Activated CD8-positive, alpha-beta memory T cell treated with anti-CD3 and anti-CD28 coated beads for 4 hours (primary cell): ENCODE measurements at places on chromosomes 7 and 10.
A peak's percentile ranks its signal among the peaks of the same experiment; 100 is the strongest.

DNA sequence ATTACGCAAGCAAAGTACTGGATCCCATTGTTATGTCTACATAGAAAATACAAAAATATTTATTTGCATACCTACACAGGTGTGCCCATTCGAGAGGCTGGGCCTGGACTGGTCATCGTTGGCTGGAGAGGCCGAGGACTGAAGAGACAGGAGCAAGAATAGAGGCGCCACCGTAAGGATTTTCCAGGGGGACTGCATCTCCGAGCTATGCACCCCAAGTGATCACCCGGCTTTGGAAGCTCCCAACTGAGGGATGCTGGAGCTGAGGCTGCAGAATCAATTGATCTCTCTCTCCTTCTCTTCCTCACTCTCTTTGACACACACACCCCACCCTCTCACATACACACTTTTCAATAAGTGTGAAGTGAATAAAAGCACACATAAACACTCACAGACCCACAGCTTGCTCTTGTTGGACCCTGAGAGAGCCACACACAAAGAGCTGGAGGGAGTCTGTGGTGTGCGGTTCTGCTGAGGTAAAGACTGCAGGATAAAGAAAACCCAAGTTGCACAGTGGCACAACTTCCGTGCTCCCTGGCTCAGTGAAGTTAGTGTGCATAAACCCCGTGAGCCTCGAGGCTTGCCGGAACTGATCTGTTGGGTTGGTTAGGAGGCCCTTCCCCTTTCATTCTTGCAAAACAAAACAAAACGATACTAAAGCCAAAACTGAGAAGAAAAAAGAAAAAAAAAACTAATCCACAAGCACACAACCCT lies at the start of gene AOAH:
Gene AOAH, minus strand, starts transcription at position 544 of the 714 bp plus-strand sequence. Its CDS starts 346 bp downstream, at position 198.
- peak; percentile 50 for DNase-seq

GRCh38 chr10:944034-944831 lies 12.7 kb upstream of the LARP4B start:
- peak; percentile 13 for DNase-seq

DNA sequence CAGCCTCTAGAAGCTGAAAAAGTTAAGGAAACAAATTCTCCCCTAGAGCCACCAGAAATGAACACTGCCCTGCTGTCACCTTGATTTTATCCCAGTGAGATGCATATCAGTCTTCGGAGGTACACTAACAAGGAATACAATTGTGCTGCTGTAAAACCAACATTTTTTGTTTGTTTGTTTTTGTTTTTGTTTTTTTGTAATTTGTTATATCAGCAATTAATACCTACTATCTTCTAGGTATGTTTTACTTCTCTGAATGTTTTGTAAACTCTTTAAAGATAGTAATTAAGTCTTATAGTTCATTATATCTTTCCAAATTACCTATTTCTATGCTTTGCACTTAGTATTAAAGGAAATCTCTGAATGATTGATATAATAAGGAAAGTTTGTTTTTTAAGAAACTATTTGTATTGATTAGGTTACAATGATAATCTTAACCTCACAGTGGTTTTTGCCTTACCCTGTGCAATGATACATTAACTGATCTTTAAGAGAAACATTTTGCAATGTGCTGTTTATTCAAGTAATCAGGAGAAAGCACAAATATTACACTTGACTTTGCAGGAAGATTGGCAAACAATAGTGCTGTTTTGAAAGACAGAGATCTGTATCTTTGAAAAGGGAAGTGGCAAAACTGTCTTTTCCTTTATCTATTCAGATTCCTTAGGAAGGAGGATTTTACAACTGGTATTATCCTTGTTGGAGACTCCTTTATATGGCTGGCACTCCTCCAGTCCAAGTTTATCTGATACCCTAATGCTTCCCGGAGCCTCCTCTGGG lies 11.3 kb upstream of the HGF start:
- DNase-seq, result no peak

GRCh38 chr7:70764701-70765208 lies 367.2 kb upstream of the GALNT17 start:
- no peak for DNase-seq

GRCh38 chr10:24551161-24551560 lies 172.5 kb downstream of the ARHGAP21 start:
- no peak for DNase-seq

- DNase-seq, result no peak
Measured at GRCh38 chr10:95356190-95356955, 65.6 kb upstream of the PDLIM1 start.

DNA sequence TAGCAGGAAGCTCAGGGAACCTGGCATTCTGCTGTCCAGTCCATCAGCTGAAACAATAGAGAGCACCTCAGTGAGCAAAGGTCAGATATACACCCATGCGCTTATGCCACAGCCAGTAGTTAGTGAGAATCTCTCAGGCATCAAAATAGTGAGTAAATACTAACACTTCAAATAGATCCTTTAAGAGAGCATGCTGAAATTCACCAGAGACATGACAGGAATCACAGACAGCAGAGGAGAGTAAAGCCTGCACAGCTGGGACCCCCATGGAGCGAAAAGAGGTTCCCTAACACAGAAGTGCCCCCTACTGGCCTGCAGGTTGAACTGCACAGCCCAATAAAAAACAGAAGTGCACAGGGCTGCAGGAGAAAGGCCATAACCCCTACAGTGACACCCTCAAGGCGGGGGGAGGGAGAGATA lies 57.6 kb upstream of the ANTXRL start:
- DNase-seq, result no peak

DNA sequence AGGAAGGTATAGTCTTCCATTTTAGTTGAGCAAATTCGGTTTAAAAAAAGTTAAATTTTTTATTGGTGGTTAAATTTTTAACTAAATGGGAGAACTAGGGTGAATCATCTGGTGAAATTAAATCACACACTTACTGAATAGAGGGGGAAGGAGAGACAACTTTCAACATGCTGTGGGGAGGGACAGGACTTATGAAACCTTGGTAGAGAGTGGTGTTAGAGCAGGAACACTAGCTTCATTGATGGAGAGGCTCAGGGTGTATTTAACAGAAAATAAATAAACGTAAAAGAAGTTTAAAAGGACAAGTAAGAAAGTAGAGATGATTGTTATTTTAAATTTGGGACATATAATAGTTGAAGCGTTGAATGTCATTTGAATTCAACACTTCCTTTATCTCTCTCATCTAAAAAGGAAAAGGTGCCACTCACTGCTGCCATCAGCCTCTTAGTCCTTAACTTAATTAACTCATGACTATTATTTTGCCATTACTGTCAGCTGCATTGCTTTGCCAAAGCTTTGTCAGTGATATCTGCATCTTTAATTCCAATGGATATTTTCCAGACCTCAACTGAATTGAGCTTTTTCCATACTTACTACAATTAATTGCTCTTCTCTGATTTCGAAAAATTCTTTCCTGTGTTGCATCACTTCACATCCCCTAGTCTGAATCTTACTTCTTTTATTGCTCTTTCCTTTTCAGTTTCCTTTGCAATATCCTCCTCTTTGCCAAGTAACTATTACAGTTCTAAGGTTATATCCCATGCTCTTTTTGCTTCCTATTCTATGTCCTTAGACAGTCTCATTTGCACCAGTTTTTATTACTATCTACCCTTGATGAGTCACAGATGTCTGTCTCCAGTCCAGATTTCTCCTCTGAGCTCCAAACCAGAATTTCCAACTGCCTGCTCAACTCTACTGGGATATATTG lies 71.7 kb downstream of the GNAT3 start:
- no peak for DNase-seq

DNA sequence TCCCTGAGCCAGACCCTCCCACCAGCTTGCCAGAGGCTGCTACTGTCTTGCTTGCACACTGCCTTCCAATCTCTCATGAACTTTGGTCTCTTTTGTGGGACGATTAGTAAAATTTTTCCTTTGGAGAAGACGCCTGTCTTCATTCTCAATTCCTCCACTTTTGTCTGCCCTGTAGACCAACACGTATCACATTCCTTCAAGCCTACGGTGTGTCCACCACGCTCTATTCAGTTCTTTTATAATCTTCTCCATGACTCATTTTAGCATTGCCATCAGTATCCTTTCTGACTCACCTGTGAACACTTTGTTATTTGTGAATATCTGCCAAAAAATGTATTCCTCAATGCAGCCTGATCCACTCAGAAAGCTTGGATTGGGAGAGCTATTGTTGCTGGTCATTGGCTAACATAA lies 1.4 kb downstream of the GIMAP5 start:
- no peak for DNase-seq

DNA sequence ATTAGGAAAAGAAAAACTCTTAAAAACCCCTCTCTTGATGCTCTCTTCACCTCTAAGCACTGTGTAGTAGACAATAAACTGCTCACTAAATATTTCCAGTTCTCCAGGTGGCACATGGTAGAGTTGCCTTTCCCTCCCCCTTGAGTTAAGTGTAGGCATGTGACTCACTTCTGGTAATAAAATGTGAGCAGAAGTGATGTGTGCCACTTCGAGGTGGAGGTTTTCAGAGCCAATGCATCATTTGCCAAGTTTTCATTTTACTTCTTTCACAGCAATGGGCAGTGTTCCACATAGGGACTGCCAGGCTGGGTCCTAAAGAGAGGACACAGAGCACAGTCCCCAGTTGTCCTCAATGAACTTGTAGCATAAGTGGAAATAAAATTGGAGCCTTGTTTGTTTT lies 131.6 kb upstream of the NPY start:
- no peak for DNase-seq

GRCh38 chr7:37390114-37390513 lies 58.5 kb downstream of the ELMO1 start:
- no peak for DNase-seq

DNA sequence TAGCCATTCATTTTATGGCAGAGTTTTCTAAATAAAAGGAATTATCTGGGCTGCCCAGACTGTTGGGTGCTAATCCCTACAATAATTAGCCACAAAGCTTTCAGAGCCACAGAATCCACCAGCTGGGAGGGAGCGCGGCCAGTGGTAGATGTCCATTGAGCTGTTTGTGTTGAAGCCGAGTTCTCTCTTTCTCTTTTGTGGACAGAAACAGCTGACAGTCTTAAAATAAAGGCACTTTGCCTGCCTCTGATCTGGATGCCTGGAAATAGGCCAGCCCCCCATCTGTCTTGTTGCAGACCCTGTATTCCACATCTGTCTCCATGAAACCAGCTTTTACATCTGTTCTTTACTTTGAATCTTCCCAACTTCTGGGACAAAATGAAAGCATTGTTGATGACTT lies 66.1 kb downstream of the MTPN start:
- DNase-seq, result no peak

DNA sequence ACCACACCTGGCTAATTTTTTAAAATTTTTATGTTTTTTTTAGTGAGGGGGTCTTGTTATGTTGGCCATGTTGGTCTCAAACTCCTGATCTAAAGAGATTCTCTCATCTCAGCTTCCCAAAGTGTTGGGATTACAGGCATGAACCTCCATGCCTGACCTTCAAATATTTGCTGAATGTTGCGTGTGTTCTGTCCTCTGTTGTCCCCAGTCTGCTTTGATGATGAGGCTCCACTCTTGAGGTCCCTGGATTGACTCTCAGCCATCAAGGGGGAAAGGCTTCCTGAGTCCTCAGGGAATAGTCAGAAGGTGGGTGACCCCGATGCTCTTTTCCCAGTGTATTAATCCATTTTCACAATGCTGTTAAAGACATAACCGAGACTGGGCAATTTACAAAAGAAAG lies 26.0 kb downstream of the LYZL2 start:
- no peak for DNase-seq

DNA sequence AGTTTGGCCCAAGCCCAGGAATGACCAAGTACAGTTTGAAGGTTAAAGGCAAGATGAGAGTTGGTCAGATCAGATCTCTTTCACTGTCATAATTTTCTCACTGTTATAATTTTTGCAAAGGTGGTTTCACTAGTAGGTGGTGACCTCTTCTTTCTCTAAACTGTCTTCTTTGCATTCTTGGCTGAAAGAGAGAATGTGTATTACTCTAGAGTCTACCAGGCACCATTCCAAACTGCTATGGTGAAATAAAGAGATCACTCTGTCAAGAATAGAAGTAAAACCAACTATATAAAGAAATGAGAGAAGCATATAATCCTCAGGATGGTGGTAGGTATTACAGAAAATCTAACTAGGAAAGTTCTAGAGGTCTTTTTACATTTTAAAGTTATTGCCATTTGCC lies 72.7 kb downstream of the DYNC1I1 start:
- no peak for DNase-seq

GRCh38 chr10:95504246-95504691 lies 56.9 kb downstream of the SORBS1 start:
- no peak for DNase-seq

DNA sequence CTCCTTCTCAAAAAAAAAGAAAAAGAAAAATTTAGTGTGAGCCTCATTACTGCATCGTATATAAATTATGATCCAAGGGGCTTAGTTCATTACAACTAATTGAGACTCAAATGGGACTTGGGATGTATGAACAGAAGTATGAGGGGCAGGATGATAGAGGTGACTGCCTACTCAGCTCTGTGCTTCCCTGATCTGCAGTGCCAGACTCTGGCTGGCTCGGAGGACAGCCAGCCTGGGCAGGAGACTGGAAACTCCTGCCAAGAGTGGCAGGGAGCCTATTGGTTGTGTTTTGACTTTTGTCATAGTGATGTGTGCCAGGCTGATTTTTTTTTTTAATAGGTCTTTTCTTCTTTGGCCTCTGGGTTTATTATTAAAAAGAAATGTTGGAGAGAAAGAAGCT lies 73.8 kb upstream of the GTF2IRD1 start:
- no peak for DNase-seq

DNA sequence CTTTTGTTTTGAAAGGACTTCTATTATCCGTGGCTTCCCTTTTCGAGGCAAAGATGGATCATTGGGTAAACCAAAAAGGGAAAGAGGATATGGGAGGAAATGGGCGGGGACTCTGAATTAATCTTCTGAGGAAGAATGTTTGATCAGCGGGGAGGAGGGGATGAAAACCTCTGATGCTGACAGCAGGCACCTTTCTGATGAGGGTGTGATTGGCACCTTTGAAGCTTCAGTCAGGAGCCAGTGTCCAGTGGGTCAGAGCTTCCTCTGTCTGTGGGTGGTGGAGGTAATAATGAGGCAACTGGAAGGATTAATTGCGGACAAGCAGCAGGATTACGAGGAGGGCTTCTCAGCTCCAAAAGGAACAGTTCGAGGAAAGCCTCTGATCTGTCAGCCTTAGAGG lies 877.6 kb downstream of the LRMDA start:
- DNase-seq, result no peak
